ENCODE measurements at places on chromosomes 1 and 21.

- DNase-seq: peak; percentile 53
These were observed 48.8 kb upstream of the RAP1A start for GRCh38 chr1:111570781-111571181.

GRCh38 chr1:157181258-157181657 lies 43.1 kb upstream of the ETV3 start:
- no peak for DNase-seq

- no peak for DNase-seq
These were observed 71.9 kb downstream of the NAV1 start for GRCh38 chr1:201610858-201611257.

DNA sequence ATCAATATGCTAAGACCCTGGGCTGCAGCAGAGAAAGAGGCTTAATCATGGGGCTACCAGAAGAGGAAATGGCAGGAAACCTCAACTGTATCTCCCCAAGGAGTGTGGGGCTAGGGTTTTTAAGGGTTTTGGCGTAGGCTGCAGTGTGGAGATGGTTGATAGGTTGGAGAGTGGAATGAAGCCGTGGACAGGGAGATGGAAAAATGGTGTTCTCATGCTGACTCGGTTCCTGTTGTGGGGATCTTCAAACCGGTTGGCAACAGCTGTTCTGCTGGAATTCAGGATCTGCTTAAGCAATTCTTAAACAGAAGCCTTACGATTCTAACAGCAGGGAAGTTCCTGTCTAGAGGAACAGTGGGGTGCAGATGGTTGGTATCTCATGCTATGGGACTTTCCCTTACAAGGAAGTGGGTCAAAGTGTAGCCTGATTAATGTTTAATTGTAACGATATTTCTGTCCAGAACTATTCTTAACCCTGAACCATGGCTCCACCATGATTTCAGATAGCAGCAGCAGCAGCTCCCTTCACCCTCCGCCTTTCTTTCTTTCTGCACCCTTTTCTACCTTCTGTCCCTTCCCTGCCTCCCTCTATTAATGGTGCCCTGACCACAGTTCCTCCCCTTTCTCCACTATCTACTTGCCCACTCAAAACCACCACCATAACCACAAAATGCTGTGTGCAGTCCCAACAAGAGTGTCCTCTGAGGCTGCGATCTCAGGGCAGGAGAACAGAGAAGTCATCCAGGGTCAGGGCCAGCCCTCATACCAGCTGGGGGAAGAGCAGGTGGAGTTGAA lies 30.8 kb downstream of the RSPH1 start:
- no peak for DNase-seq

DNA sequence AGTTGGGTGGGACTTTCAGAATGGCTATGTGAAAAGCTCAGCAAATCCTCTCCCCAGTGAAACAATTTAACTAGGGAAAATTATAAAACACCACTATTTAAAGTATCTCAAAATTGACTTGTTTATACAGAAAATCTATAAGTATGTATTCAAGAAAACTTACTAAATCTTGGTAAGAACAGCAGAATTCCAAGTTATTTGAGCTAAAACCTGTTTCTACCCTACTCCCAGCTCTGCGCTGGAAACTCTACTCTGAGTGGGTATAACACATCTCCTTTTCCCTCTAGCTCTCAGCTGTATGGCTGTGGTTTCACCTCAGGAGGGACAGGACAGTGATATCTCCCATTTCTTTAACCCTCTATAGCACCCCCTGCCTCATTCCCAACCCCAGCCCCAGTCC lies 295.2 kb upstream of the POGK start:
- no peak for DNase-seq

GRCh38 chr1:17119076-17119772 lies at the start of gene PADI2:
Gene PADI2 (minus strand): TSS chr1:17119451. CDS start chr1:17119371, 80 bp downstream.
- DNase-seq: peak; percentile 69

DNA sequence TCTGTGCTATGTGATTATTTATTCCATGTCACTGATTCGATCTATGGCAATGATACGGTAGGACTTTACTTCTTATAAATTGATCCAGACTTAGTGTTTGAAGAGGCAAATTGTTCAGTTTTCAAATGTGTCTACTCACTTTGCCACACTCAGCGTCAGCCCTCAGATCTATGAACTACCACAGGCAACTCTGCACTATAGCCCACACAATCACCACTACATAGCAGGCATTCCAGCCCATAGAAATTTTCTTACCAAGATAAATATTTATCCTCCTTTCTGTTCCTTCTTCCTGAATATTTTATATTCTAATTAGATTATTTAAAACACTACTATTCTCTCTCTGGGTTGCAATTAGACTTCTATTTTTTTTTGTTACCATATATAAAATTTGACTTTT lies 776.1 kb downstream of the BRINP3 start:
- DNase-seq: no peak

DNA sequence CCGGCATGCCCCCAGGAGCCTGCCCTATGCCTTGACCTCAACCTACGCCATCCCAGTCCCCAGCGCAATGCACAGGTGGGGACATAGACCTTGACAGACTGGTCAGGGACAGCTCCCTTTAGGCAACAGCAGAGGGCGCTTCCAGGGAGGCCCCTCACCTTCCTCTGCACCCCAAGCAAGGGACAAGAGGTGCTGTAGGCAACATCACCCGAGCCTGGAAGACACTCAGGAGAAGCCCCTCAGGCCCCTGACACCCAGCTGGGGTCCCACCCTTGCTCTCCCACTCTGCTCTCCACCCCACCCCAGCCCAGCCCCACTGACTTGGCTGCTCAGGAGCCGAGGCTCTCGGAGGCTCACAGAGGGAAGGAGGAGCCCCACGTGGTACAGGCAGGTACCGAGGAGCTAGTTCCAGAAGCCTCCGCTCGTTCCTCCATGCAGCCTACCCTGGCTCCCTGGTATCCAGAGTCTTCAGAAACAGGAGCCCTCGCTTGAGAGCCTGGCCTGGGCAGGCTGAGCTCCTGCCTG lies 2.4 kb upstream of the WNT3A start:
- peak; percentile 16 for DNase-seq

- no peak for DNase-seq
These were observed 1.8 kb downstream of the ELAPOR1 start for GRCh38 chr1:109115685-109116084.

GRCh38 chr21:15112858-15113257 lies 48.1 kb upstream of the NRIP1 start:
- DNase-seq: no peak

DNA sequence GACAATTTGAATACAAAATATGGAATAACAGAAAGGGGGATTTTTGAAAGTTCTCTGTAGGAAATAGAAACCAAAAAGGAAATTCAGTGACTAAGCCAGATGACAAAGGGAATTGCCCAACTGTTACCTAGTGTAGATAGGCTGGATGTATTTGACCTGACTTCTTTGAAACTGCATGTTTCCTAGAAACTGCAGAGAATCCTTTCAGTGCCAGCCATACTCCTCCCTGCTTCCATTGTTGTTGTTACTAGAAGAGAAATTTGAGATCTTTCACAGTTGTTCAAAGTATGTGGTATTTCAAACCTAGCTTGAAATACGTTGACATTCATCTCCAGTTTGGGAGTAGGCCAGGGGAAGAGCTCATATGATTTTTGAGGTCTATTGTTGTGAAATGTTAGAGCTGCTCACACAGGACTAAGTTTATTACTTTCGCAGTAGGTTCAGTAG lies 1.8 kb upstream of the GBP5 start:
- DNase-seq: no peak

GRCh38 chr1:7833035-7833434 lies 19.8 kb downstream of the UTS2 start:
- DNase-seq: no peak
